ENCODE measurements at places on chromosomes 3 and 15.

GRCh38 chr3:11244121-11244677 is 28.0 kb upstream of the ATG7 start:
- peak; percentile 43 for DNase-seq

DNA sequence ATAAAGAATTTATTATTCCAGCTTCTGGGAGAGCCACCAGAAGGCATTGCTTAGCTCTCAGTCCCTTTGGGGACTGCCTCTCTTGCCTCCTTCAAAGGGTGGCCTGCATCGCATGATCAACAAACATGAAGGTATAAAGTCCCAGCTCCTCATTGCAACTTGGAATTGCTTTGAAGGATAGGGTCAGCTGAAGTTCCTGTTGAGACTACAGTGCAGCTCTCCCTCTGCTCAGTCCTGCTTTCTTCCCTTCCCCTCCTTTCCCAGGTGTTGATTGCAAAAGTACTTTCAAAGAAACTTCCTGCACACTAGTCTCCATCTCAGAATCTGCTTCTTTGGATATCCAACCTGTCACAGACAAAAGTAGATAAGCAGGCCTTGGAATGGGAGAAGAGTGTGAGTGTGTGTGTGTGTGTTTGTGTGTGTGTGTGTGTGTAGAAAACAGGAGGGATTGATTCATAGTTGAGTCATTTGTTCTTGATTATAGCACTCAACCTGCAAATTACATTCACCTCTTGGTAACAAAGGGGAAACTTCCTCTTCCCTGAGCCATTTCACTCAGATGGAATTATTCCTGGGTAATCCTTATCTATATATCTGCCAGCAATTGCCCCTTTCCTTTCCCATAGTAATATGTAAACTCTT is 13.7 kb downstream of the CCR8 start:
- no peak for DNase-seq

GRCh38 chr3:32940726-32941125 is 10.7 kb upstream of the CCR4 start:
- no peak for DNase-seq

- no peak for DNase-seq
These were observed 44.8 kb downstream of the ROPN1B start for GRCh38 chr3:126013751-126014156.

DNA sequence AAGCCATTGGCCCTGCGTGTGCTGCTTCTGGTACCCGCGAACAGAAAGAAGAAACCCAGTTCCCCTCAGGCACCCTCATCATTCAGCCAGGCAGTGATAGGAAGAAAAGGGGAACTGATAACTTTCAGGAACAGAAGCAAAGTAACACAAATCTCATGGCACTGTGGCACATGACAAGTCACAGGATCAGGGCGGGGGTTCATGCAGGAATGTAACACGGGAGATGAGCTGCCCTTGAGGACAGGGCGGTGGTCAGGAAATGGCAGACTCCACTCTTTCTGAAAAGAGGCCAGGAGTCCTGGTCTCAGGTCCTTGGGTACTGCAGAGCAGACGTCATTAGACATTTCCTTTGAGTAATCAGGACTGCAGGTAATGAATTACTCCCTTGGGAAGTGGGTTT is 95.5 kb downstream of the CCNL1 start:
- no peak for DNase-seq

DNA sequence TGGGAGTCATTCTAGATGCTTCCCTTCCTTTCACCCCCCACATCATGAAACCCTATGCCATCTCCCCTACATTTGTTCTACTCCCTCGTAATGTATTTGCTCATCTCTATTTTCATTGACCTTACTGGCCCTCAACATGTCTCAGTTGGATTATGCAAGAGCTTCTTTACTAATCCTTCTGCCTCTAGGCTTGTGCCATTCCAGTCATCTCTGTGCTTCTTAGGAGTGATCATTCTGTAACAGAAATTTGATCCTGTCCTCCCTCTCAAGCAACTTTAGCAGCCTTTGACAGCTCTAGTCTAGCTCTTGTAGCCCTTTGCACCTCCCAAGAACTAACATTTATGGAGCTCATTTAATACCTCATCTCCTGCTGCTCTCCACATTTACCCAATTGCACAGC is 64.7 kb downstream of the ISL2 start:
- DNase-seq: no peak

DNA sequence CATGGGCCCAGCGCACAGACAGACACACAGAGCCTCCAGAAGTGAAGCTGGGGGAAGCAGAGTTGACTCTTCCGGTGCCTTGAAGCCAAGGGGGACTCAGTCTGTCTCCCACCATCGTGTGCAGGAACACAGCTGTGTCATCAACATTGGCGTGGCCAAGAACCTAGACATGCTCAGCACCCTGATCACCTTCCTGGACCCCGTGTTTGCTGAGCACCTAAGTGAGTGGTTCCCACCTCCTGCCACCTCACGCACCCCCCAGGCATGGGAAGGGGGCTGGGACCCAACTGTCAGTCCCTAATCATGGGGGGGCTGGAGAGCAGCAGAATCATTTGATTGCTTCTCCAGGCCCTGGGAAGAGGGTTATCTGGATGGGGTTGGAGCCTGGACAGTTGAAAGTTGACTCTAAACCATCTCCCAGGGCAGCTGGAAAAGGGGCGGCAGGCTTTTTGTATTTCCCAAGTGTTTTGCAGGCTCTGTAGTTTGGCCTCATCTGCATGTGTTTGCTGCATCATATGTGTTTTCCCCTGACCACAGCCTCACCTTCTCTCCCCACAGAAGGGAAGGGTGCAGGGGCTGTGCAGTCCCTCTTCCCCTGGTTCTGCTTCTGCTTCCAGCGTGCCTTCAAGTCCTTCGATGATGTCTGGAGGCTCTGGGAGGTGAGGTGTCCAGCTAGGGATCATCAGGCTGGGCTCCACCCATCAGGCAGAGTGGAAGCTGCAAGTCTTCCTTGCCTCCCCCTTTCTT is 12.8 kb downstream of the TBC1D21 start:
- DNase-seq: no peak

DNA sequence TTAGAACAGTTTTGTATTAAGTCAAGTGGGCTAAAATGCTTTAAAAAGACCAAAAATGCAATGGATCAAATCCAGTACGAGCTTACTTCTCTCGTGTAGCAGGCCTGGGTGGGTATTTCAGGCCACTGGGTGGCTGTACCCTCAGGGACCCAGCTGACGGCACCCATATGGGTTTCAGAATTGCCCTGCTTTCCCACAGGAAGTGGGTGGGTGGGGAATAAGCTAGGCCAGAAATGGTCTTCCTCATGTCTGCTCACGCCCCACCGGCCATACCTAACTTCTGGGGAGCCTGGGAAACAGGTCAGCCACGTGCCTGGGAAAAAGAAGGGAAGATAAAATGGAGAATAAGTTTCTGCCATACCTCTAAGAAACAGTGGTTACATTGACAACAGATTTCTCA is 20.3 kb downstream of the GPR160 start:
- no peak for DNase-seq

GRCh38 chr3:123723070-123723469 is 138.2 kb upstream of the HACD2 start:
- no peak for DNase-seq

DNA sequence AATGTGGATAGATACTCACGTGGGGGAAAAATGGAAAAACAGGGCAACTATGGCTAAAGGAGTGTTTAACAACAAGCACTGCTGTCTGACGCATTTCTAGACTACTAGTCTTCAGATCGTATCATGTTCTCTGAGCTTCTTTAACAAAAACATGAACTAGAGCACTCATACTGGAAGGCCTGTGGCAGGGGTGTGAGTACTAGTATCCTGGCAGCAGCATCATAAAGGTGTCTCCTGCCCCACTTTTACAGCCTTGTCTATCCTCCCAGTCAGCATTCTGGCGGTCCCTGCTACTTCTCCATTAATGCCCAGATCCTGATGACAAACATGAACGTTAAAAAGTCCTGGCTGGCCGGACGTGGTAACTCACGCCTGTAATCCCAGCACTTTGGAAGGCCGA is 4.0 kb downstream of the FMN1 start:
- DNase-seq: no peak

GRCh38 chr3:117141812-117142211 is 432.2 kb downstream of the TUSC7 start:
- no peak for DNase-seq

DNA sequence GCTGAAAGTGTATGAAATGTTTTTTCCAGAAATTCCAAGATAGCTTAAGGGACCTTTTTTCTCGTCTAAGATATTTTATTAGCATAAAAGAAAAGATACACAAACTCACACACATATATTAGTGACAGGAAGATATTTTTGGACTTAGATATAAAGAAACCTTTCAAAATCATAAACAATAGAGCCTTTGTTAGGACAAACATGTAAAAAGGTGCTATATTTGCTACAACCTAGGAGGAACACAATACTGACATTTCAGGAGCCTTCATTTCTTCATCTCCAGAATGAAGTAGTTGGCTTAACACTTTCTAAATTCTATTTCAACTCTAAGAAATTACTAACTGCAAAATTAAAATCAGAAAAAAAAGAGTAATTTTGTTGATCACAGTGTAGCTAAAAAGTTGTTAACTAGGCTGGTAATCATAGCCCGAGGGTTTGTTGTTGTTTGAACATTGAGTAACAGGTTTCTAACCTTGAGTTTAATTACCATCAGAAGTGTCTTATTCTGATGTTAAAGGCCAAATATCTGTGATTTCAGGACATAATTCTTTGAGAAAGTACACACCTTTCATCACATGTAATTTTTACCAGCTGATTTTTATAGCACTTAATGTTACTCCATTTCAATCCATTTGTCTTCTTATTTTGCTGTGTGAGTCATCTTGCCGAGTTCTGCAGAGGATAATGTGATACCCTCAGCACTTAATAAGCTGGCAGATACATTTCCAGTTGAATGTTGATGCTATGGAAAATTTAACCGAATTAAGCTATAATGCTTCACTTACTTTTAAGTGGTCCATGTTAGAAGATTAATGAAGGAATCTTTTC is 97.3 kb downstream of the MBNL1 start:
- no peak for DNase-seq

- DNase-seq: peak; percentile 19
These were observed 520.4 kb upstream of the ALCAM start for GRCh38 chr3:104846270-104846669.

DNA sequence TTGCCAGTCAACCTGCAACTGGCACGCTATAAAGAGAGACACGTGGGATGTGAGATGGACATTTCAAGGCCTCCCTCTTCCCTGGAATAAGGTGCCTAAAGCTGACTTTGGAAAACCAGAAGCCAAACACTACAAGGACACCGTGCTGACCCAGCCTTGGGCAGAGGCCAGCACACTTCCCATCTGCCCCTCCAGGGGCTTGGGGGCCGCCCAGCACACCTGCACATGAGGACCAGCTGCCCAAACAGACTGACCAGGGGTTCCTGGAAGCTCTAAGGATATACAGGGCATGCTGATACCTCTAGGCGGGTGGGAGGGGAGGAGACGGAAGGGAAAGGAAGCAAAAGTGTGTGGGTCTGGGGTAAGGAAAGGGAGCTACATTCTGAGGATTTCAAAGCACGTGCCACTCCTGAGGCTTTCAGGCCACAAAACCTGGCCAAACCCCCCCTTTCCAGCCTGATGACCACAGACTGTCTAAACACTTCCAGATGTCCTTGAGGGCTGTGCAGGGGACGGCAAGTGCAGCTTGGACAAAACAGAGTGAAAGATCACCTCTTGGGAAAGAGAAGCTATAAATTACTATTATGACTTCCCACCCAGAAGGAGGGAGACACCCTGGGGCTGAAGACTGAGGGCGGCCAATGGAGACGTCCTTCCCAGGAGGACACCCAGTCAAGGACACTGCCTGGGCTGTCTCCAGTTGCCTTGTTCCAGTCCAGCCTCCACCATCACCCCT is 57.9 kb downstream of the ADCY5 start:
- DNase-seq: no peak

GRCh38 chr3:114310695-114311094 is 16.9 kb downstream of the TIGIT start:
- DNase-seq: no peak

DNA sequence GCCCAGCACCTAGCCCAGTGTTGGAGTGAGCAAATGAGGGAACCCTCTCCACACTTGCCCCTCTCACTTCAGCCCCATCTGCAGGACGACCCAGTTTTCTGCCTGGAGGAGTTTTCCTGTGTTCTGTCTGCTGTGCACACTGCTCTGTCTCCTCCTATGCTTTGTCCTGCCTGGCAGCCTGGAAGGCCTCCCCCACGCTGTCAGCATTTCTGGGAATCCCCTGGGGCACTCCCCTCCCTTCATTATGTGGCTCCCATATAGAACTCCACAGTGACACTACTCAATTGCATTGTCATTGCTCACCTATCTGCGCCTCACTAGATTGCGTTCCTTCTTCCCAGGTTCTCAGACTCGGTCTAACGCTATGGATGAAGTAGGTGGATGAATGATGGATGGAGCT is 13.9 kb downstream of the CLSTN2 start:
- DNase-seq: no peak

- no peak for DNase-seq
These were observed 2.4 kb downstream of the ADIPOQ start for GRCh38 chr3:186844908-186845307.

GRCh38 chr3:140916603-140917002 is 25.0 kb upstream of the SLC25A36 start:
- DNase-seq: no peak

DNA sequence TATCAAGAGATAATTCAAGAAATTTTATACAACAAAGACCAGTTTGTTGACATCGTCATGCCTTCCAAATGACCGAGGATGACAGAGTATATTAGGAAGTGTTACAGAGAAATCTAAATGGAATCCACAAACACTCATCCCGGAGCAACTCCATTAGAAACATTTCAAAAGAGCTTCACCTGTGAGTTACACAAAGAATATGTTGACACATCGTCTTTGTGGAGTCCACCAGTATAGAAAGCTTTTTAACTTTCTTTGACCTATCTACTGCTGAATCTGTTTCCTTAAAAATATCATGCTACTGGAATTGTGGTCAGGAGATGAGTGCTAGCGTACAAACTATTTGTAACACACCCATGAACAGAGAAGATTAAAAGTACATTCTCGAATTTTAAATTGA is 130.4 kb downstream of the SUCLG2 start:
- DNase-seq: no peak

GRCh38 chr3:35336601-35337000 is 302.7 kb upstream of the ARPP21 start:
- no peak for DNase-seq

DNA sequence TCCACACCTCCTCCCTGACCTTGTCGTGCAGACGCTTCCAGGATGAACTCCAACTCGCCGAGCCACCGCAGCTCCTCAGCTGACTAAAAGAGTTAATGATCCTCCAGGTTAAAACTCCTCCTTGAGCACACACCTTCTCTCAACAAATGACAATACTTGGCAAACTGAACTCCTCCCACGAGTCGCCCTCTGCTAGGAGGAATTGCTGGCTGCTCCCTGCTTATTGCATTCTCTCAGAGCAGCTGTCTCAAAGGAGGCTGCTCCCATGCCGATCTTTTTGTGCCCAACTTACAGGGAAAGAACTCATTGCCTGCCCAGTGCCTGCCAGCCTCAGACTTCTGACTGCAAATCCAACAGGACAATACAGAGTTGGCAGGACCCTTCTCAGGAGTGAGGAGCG is at the start of gene ATP13A4:
Gene ATP13A4, minus strand, starts transcription at position 85 of the 400 bp plus-strand sequence. CDS start 96 bp downstream, outside the sequence.
- DNase-seq: no peak

DNA sequence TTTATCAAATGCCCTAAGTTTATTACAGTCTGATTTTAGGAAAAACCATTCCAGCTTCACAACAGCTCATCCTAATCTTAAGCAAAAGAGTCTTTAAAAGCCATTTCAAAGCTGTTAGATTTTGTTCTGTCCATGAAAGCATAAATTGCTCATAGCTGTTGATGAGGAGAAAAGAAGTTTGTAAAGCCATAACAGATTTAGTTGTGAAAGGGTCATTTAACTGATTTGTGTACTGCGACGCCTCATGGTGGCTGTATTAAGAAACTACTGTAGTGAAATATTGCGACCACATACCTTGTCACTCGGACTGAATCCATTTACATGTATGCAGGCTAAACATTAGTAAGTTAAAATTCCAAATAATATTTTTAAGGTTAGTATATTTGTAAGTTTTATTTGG is 20.9 kb downstream of the BBX start:
- no peak for DNase-seq
